Stomach (tissue), 19 donors: ENCODE measurements at places on chromosomes 4 and X.
A peak's percentile ranks its signal among the peaks of the same experiment; 100 is the strongest.

DNA sequence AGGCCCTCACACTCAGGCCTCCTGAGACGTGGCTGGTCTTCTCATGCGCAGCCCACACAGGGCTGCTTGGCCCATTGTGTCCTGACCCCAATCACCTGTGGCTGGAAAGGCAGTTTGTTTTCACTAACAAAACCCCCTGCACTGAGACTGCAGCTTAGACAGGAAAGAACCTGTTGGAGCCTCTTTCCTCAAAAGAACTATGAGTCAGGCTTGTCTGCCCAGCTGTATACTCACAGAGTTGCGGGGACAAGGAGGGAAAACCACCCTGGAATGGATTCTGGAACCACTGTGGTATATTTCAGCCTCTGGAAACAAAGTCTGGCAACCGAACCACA lies 5.2 kb upstream of the TMEM156 start:
- peak; percentile 51 for DNase-seq

DNA sequence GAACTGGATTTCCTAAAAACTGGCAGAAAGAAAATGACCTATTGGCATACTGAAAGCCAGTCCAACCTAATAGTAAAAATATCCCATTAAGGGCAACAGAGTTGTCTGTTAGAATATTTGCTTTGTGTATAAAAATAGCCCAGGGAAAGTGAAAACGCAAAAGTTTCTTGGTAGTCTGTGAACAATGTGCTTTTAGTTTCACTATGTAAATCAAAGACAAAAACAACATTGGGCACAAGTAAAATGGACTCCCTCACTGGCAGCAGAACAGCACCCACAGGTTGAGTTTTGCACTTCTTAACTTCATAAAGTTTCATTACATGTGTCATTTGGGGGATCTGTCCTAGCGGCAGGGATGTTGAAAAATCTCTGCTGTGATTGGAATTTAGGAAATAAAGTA lies 4.3 kb upstream of the FGG start:
- DNase-seq, result no peak

- DNase-seq, result no peak
These were observed 42.4 kb downstream of the MSX1 start for GRCh38 chr4:4901877-4902276.

GRCh38 chr4:42633605-42634388 lies 23.1 kb downstream of the ATP8A1 start:
- DNase-seq, result no peak

GRCh38 chr4:20037745-20038144 lies 214.0 kb upstream of the SLIT2 start:
- no peak for DNase-seq

DNA sequence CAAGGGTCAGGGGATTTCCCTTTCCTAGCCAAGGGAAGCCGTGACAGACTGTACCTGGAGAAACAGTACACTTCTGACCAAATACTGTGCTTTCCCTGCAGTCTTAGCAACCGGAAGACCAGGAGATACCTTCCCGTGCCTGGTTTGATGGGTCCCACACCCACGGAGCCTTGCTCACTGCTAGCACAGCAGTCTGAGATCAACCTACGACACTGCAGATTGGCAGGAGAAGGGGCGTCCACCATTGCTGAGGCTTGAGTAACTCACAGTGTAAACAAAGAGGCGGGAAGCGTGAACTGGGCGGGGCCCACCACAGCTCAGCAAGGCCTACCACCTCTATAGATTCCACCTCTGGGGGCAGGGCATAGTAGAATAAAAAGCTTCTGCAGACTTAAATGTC lies 48.7 kb upstream of the SRD5A3 start:
- peak; percentile 51 for DNase-seq

DNA sequence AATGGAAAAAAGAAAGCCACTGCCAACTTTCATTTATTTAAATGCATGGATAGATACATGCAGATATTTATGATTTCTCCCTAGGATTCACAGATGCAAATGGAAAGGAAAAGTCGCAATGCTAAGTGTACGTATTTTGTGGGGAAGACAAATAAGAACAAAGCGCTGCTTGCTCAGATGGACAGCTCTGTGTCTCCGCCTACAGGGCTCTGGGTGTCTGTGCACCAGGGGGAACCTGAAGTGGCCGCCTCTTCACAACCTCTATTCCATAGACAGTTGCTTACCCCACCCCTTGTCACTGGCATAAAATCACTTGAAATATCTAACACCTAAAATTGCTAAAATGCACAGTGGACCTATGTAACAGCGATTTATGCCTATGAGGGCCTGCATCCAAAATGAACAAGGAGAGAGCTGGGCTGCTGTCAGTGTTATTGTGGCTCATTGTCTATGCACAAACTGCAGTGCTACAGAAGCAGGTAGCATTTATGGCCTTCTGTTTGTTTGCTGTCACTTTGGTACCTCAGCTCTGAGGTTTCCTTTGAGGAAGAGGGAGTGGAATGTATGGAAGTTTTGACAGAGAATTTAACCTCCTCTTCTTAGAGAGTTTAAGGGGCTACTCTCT lies 58.6 kb upstream of the PAGE1 start:
- DNase-seq, result peak; percentile 46

GRCh38 chr4:187666034-187666433 lies 329.5 kb upstream of the ZFP42 start:
- peak; percentile 50 for DNase-seq

DNA sequence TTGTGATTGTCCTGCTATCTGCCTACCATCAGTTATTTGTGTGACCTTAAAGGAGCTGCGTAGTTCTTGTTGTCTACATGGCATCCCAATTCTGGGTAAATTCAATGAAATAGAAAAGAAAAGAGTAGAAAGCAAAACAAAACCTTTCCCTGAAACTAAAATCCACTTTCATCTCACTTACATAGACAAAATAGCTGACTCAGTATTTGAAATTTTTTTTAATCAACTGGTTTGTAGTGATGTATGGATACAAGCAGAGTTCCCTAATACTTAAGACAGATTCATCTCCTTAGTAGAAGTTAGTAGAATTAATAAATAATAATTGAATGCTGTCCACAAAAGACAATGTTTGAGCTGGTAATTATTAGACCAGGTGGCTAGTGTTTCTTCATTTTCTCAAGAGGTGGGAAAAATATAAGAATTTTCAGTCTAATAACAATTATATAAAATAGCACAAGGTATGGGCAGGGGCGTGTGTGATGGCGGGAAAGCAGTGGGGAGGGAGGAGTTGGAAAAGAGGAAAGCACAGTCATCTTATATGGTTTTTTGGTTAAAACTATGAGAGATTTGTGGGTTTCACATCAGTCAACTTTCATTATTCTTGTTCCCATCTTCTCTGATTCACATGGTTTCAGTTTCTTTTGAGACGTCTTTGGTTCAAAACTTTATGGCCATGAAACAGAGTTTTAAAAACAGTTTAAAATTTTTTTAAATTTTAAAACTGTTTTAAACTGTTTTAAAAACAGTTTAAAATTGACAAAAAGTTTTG lies 275.2 kb downstream of the SPRY1 start:
- no peak for DNase-seq

DNA sequence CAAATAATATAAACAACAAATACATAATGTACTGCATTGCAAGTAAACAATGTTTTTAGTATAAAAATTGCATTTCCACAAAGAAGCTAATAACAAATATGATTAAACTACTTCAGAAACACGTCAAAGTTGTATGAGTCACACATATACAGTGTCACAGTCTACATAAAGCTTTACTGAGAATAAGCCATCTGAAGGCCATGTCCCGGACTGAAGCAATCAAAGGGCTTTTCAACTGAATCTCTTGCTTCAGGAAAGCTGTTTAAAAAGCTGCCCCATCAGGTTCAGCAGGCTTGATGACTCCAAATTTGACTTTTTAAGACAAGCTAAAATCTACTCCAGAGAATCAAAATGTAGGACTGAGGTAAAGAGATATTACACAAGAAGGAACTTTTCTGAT lies 1476.8 kb downstream of the ADGRL3 start:
- DNase-seq, result no peak

DNA sequence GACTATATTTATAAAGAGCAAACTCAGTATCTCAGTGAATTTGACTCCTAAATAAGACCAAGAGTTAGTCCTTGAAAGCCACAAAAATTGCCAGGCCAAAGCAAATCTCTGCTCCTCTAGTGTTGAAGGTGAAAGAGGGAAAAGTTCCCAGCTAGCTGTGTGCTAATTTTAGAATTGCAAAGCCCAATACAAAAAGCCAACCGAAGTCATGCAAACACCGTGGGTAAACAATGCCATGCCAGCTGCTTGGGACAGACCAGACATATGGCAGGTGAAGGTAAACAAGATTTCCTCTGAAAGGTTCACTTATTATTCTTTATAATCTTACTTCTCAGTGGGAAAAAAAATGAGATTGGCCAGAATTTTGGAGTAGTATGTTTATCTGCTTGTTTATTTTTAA lies 80.5 kb upstream of the LNX1 start:
- DNase-seq, result peak; percentile 41

GRCh38 chr4:99811850-99812249 lies 4.8 kb upstream of the DAPP1 start:
- DNase-seq, result no peak

- DNase-seq, result no peak
These were observed 189.2 kb downstream of the PPP3CA start for GRCh38 chr4:101158134-101158482.
